ENCODE measurements at places on chromosomes 13 and 19.

GRCh38 chr19:39304701-39305571 lies 8.7 kb downstream of the IFNL1 start:
- DNase-seq: no peak

DNA sequence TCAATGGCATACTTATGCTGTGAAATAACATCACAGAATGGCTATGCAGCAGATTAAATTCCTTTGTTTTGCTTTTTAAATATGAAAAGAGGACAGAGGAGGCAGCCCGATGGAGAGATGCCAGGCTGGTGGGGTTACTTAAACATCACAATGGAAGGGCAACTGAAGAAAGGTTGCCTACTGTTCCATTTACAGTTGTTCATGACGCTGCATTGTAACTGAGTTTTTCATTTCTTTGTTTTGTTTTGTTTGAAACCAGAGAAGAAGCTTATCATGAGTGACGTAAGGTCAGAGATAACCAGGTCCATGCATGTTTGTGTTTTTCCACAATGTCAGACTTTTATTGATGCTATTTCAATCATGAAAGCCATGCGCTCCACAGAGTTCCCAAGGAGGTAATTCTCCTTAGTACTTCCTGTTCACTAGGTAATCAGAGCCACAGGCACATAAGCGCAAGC lies 273.8 kb downstream of the LHFPL6 start:
- no peak for DNase-seq

- DNase-seq: no peak
Observed at GRCh38 chr19:49767381-49767780, 580 bp downstream of the AP2A1 start.

DNA sequence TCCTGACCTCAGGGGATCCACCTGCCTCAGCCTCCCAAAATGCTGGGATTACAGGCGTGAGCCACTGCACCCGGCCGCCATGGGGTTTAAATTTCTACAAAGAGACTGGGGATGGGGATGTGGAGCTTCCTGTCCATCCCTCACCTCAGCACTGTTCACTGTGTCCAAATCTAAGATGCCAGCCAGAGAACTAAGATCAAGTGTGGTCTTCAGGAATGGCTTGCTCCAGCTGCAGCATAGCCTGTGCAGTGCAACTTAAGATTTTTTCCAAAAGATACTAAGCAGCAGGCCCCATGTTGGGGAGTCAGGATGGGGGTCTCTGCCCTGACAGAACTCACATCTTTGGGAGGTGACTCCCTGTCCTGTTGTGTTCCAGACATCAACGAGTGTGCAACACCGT lies 9.3 kb downstream of the ADGRE5 start:
- DNase-seq: no peak

- DNase-seq: no peak
Observed at GRCh38 chr19:19588546-19588945, 29.9 kb downstream of the PBX4 start.

GRCh38 chr13:33697926-33698325 lies 120.0 kb upstream of the RFC3 start:
- DNase-seq: no peak

DNA sequence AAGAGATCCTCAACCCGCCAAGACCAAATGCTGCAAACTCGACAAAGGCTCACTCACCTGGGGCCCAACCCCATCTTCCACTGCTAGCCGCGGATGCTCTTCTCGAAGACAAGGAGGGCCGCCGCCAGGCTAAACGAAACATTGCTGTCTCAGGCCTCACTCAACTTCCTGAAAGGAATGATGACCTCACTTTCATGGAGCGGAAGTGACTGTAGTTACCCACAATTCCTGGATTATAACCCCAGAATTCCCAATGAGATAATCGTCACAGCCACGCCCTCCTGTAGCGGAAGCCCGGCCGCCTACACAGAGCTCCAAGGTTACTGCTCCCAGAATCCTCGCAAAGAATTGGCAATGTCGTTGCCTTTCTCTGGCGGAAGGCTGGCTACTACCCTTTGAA lies 10.5 kb upstream of the ZNF112 start:
- DNase-seq: no peak

DNA sequence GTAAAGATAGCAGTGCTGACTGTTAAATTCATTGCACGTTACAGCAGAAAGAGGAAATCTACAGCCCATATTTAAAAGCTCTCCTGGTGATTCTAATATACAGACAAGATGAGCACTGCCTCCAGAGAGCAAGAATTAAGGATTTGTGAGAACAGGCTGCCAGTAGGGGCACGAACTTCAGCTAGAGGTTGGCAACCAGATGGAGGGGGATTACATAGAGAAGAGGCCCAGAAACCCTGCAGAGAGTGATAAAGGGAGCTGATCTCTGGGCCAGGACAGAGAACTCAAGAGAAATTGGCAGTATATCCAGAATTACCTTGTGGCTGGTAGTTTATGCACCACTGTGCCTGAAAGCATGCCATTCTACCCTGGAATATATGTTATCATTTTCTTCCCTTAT lies 144.8 kb downstream of the UFM1 start:
- no peak for DNase-seq

GRCh38 chr13:40814803-40815202 lies 25.4 kb downstream of the SLC25A15 start:
- no peak for DNase-seq

DNA sequence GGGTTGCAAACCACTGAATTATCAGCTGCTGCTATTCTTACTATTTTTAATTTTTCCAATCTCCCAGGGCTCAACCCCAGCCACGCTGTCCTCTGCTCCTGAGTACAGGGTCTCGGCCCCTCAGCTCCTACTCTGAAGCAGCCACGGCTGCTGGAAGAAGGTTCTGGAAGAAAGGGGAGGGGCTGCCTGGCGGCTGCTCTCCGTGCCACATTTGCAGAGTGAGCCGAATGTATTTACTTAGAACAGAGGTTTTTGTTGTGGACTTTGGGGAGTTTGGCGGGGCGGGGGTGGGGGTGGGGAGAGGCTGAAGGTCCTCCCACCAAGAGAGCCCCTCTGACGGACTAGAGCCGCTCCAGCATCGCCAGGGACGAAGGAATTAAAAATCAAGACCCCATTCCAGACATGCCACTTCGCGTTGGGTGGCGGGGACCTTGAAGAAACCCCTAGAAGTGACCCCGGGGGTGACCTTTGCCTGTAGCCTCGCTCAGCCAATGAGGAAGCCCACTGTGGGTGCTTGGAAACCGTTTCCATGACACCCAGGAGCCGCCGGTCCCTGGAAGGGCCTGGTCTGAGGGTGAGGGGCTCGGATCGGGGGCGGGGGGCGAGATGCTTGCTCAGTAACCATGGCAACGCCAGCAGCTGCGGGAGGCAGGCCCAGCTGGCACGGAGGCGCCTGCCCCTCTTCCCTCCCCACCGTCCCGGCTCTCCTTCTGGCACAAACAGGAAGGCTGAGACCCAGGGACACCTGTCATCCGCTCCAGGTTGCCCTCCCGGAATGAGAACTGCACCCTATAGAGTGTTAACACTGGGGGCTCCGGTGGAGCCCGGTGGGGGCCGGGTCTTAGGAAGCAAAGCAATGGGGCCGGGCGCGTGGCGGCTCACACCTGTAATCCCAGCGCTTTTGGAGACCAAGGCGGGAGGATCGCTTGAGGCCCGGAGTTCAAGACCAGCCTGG lies 54.2 kb upstream of the PTPRS start:
- DNase-seq: no peak

DNA sequence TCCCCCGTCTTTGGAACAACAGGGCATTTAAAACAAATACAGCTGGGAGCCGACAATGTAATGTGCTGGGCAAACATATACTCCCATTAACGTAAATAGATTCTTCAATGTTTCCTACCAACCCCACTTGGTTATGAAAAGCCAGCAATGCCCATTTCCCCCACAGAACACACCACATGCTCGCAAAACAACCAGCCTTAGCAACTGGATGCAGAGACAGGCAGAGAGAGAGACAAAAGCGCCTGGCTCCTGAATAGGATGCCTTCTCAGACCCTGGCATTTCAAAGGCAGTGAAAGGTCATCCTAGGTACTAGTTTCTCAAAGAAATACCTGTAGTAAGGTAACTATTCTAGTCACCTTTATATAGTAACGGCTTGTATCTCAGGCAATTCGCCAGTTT lies 462.9 kb downstream of the ITGBL1 start:
- no peak for DNase-seq

- DNase-seq: peak; percentile 68
Observed at GRCh38 chr13:29954082-29955028, 103.9 kb upstream of the UBL3 start.

GRCh38 chr19:30161021-30161655 lies 211.0 kb upstream of the ZNF536 start:
- DNase-seq: no peak

- DNase-seq: no peak
Observed at GRCh38 chr13:112740502-112741131, 50.8 kb downstream of the ATP11A start.

DNA sequence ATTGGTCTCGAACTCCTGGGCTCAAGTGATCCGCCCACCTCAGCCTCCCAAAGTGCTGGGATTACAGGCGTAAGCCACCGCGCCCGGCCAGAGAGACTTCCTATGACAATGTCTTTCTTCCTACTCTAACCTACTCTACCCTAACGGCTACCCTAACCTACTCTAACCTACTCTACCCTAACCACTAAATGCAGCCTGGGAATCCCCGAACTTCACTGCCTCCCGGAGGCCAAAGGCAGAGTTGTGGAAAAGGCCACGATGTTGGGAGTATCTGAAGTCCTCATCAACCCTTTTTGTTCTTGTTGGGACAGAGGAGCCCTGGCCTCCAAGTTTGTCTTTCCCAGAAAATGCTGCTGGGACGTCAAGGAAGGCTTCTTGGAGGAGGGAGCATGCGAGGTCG lies 967 bp upstream of the NR2C2AP start:
- DNase-seq: no peak

DNA sequence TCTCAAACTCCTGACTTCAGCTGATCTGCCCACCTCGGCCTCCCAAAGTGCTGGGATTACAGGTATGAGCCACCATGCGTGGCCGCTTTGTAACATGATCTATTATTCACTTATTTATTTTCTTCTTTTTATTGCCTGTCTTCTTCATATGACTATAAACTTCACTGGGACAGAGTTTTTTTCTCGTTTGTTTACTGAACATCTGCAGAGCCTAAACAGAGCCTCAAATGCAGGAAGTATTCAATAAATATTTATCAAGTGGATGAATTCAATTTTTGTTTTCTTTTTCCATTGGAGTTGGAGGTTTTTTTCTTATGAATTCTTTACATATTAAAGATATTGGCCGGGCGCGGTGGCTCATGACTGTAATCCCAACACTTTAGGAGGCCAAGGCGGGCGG lies 54.7 kb downstream of the SKA3 start:
- DNase-seq: no peak

GRCh38 chr19:4409123-4409933 lies 6.9 kb downstream of the CHAF1A start:
- no peak for DNase-seq

GRCh38 chr19:39448271-39448670 lies 2.9 kb downstream of the SUPT5H start:
- peak; percentile 37 for DNase-seq

- no peak for DNase-seq
Observed at GRCh38 chr13:41199526-41199925, 5.2 kb upstream of the KBTBD7 start.

Measured in CD4-positive, alpha-beta memory T cell (primary cell).